ENCODE measurements at places on chromosomes 16 and 17.
A peak's percentile ranks its signal among the peaks of the same experiment; 100 is the strongest.

DNA sequence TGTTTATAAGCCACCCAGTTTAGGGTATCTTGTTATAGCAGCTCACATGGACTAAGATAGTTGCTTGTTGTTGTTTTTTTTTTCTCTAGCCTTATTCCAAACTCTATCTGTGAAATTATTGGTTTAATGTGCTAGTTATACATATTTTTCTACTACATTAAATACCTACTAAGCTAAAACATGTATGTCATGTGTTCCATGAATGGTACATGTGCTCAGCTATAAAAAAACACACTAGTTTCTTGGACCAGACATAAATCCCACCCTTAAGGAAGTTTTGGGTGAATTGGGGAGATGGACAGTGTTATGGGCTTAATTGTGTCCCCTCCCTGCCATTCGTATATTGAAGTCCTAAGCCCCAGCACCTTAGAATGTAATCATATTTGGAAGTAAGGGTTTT is 19.8 kb downstream of the ITPRIPL2 start:
- no peak for DNase-seq

DNA sequence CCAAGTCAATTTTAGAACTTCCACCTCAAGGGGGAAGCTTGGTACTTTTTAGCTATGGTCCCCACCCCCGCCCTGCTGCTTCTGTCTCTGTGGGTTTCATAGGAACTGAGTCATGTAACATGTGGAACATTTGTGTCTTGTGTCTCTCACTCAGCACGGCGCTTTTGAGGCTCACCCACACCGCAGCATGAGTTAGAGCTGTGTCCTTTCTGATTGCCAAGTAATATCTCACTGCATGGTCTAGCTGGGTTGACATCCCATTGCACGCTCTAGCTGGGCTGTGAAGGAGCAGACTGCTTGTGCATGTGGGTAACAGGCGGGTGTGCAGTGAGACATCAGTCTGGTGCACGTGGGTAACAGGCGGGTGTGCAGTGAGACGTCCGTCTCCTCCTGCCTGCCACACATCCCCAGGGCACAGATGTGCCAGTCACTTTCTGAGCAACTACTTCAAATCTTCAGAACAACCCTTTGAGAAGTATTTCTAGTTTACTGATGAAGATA is 26.4 kb upstream of the SLC7A5 start:
- DNase-seq = peak; percentile 57

DNA sequence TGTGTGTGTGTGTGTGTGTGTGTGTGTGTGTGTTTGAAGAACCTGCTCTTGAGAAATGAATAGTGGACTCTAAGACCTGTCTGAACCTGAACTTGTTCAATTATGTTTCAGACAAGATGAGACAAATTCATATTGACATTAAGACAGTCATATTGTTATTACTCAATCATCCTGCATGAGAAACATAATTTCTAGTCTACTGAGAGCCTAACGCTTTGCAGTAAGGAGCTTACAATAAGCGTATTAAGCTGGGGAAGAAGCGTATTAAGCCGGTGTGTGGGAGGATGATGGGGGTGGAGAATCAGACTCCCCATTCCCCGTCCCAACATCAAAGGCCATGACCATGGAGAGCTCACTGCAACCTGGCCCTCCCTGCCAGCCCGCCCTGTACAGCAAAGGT is 22.4 kb upstream of the MNT start:
- no peak for DNase-seq

DNA sequence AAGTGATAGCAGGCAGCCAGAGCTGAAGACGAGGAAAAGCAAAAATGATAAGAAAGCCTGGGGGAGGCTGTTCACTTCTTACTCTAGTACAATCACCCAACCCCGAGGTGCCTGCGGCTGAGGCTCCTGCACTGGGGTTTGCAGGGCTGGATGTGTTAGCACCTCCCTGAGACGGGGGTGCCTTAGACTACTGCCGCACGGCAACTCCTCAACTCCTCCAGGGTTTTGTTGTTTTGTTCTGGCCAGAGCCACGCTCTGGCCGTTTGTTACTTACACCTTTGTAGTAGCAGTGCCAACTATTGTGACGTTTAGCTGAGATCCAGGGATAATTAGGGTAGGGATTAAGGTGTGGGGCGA is 51.5 kb downstream of the LDHD start:
- no peak for DNase-seq

GRCh38 chr17:62921817-62922216 is 44.2 kb upstream of the TANC2 start:
- DNase-seq = no peak

DNA sequence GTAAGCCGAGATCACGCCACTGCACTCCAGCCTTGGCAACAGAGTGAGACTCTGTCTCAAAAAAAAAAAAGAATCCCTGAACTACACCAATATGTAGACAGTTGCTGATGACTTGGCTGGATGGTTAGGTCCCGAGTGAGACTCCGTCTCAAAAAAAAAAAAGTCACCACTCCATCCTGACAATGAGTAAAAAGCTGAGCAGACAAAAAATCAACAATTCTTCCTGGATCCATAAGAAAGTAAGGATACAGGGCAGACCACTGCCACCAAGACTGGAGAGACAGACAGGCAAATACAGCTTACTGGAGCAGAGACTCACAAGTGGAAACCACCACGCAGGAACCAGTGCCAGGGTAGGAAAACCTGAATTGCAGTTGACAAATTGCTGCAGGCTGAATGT is 67.1 kb upstream of the ERCC4 start:
- DNase-seq = no peak

DNA sequence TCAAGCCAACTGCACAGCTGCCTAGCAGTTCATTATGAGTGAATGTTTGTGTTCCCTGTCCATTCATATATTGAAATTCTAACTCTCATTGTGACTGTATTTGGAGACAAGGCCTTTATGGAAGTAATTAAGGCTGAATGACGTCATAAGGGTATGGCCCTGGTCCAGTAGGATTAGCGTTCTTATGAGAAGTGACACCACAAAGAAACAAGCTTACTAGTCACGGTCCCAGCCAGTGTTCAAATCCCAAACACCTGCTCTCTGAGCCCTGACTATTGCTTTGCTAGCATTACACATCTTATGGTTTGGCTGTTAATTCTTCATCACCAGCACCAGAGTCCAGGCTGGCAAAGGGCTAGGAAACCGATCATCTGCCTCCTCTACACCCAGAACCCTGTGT is 2.2 kb downstream of the ZNF668 start:
- no peak for DNase-seq

GRCh38 chr16:84062734-84063640 is 20.4 kb upstream of the SLC38A8 start:
- peak; percentile 32 for DNase-seq

DNA sequence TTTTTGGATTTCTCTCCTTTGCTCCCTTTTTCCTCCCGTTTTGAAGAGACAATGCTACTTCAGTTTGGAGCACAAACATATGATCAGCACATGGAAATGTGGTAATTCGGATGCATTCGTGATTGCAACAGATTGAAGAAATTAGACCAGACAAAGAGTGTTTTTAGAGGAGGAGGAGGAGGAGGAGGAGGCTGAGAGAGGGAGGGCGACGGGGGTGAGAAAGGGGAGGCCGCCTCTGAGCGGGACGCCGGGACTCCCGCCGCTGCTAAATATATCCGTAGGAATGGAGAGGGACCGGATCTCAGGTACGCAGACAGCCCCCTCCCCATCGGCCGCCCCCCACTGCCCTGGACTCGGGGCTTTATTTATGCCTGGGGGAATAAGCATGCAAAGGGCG is 179.3 kb downstream of the SEC14L1 start:
- peak; percentile 29 for DNase-seq

GRCh38 chr17:79831265-79832217 is 7.7 kb downstream of the CBX4 start:
- DNase-seq = no peak

DNA sequence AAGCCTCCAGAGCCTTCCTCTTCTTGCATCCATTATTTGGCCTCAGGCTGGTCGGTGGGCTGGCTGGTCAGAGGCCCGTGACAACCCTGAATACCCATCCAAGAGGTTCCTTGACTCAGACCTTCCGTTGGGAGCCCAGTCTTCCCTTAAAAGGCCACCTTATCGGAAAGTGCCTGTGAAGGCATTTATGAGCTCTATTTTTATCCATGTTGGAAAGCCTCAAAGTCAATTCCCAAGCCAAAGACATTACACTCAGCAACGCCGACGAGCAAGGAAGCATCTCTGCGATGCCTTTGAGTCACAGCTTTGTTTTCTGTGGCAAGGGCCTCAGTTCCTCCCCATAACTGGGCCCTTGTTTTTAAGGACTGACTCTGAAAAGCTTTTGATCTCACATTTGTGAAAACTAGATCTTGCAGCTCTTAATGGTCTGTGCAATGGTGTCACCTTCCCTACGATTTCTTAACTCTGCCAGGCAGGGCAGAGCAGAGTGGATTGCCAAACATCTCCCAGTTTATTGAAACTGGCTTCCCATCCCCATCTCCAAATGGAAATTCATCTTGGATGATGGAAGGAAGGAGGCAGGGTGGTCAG is 13.3 kb upstream of the SPOP start:
- no peak for DNase-seq

DNA sequence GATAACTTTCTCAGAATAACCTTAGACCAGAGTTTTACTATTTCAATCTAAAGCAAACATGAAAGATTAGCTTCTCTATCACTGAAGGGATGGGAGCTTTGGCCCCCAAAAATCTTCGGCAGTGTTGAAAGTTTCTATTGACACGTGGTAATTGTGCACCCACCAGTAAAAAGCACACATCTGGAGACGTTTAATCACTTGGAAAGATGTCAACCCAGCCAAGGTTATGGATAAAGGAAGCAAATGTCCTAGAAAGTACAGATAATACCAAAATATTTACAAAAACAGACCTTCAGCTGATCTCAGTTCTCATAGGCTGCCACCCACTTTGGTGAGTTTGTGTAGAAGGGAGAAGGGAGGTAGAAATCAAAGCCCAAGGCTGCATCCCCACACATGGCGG is 5.3 kb downstream of the MYCBPAP start:
- no peak for DNase-seq

DNA sequence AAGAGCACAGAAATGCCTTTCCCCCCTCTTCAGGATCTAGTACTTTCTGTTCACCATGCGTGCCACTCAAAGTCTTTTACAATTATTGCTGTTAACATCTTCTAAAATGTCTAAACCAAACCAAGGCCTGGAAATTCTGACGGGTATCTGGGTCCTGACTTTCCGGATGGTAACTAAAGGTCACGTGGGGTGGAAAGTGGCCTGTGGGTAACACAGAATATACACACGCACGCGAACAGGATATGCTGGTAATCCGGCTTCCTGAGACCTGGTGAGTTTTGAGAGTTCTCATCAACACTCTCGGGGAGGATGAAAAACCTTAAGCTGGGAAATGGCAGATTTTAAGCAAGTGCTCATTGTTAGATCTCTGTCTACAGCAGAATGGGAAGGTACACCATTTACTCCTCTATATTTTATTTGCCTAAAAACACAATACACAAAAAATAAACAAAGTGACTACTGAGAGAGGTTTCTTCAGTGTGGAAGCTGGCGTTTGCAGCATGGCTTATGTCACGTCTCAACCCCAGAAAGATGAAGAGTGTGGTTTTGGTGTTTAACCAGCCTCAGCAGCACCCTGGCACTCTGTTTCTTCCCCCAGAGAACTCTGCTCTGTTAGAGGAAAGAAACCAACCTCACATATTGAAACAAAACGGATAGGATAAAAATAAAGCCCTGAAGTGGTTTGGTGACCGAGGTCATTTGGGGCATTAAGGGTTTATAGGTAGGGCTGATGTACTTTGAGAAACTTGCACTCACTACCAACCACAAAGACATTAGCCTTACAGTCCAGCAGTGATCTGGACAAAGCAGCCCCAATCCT is 37.3 kb downstream of the SMG6 start:
- DNase-seq = no peak

GRCh38 chr17:64492481-64493109 is 4.3 kb downstream of the POLG2 start:
- DNase-seq = peak; percentile 27

- no peak for DNase-seq
Observed at GRCh38 chr17:33637534-33637933, 344.4 kb upstream of the ASIC2 start.

GRCh38 chr17:82228278-82228841 is 482 bp upstream of the SLC16A3 start:
- peak; percentile 68 for DNase-seq

DNA sequence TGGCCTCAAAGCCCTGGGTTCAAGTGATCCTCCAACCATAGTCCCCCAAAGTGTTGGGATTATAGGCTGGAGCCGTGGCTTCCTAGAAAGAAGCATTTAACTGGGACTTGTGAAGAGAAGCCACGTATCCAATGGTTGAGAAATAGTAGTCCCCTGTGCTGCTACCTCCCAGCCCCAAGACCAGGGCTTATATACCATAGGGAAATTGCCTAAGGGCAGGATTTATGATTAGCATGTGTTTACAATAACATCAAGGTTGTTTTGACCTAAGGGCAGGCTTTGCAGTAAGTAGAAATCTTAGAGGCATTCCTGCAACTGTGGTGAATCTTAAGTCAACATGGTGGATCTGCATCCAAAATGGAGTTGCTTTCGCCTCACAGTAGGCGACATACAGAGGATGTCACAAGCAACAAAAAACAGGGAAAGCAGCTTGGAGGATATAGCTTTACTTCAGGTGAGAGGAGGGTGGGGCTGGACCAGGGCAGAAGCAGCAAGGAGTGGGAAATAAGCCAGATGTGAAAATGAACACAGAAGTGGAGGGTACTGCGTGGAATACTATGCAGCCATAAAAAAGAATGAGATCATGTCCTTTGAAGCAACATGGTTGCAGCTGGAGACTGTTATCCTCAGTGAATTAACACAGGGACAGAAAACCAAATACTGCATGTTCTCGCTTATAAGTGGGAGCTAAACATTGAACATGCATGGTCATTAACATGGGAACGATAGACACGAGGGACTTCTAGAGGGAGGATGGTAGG is 18.7 kb upstream of the NSMCE1 start:
- no peak for DNase-seq

- DNase-seq = peak; percentile 56
Observed at GRCh38 chr17:45410144-45411091, 22.3 kb downstream of the ARHGAP27 start.

DNA sequence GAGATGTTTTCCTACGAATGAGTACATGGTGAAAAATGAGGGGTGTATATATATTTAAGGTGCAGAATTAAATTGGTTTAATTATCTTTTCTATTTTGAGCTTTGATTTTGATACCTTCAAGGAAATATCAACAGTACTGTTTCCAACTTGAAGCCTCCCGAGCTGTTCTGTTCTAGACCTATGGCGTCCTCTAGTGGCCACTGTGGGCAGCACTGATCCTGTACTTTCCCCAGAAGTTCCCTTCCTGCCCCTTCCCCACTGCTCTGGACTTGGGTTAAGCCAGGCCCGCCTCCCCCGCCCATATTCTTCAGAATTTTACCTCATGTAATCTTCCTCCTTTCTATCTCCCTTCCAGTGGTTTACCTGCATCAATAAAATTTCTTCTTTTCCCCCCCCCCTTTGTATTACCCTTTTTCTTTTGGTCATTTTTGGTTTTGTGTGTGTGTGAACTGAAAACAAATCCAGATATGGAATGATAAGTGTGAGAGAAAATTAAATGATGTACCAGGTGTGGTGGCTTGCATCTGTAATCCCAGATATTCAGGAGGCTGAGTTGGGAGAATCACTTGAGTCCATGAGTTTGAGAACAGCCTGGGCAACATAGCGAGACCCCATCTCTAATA is 1643.5 kb downstream of the TP53TG3F start:
- peak; percentile 6 for DNase-seq

- no peak for DNase-seq
Observed at GRCh38 chr17:35238821-35239220, 4.1 kb upstream of the SLFN5 start.

Data from AML-193 (cell line).